RCC 7860 (cell line): ENCODE measurements at places on chromosomes 3 and 15.

DNA sequence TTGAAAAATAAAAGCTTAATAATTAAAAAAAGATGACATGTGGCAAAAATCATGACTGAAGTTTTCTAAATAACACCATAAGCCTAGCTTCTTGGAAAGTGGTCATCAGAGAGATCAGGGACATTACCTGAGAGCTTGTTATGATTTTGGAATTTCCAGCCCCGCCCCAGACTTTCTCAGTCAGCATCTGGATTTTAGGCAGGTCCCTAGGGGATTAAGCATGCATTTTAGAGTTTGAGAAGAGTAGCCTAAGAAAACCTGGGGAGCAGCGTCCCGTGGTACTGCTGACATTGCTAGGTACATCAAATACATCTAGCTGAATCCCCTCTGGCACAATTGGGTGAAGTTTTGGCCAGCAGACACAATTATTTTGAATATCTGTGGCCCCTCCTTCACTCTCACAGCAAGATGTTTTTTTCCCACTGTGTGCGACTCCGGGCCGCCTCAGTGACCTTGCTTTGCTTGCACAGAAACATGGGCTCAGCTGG, 58.7 kb upstream of the MEF2A start:
- no peak for DNase-seq

GRCh38 chr15:27864086-27864485, 235.0 kb downstream of the OCA2 start:
- DNase-seq: no peak

DNA sequence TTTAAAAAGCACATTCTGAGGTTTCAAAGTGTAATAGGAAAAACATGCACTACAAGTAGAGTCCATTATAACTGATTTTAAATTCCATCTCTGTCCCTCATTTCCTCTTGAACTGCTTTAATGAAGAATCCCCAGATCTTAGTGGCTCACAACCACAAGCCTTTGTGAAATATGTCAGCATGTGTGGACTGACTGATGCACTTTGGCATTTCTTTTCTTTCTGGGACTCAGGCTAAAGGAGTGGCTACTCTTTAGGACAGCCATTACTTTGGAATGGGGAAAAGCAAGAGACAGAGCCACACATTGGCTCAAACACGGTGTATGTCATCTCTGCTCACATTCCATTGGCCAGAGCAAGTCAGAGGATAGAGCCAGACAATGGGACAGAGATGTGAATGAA, 139.6 kb downstream of the GRM7 start:
- no peak for DNase-seq

- DNase-seq: no peak
Measured at GRCh38 chr3:31227131-31227562, 305.6 kb upstream of the STT3B start.

DNA sequence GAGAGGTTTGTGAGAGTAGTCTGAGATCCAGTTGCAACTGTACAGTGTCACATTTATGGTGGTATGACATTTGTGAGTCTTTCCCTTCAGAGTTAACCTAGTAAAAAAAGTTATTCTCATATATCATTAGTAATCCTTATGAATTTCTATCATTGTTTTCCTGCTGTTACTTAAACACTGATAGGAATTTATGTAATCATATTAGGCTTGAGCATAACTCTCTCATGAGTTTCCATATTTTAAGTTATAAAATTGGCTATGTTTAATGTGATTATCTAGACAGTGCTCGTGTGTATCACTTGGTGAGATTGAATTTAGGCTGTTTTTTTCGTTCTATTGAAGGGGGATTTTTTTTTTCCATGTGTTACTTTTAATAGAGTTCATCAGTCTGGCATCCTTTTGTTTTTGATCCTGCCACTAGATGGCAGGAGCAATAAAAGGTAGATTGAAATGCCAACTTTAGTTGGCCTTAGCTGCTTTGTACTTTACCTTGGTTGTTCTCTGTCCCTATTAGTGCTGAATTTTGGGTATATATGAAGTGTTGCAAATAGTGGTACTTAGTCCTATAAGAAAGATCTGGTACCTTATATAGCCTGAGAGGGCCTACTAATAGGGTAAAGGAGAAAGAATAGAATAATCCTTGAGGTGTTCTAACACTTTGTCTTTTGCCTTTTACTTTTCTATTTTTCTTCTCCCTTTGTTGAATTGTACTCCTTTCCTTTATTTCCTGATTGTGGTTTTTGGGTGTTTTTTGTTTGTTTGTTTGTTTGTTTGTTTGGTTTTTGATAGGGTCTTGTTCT, 17.9 kb downstream of the STT3B start:
- DNase-seq: no peak

DNA sequence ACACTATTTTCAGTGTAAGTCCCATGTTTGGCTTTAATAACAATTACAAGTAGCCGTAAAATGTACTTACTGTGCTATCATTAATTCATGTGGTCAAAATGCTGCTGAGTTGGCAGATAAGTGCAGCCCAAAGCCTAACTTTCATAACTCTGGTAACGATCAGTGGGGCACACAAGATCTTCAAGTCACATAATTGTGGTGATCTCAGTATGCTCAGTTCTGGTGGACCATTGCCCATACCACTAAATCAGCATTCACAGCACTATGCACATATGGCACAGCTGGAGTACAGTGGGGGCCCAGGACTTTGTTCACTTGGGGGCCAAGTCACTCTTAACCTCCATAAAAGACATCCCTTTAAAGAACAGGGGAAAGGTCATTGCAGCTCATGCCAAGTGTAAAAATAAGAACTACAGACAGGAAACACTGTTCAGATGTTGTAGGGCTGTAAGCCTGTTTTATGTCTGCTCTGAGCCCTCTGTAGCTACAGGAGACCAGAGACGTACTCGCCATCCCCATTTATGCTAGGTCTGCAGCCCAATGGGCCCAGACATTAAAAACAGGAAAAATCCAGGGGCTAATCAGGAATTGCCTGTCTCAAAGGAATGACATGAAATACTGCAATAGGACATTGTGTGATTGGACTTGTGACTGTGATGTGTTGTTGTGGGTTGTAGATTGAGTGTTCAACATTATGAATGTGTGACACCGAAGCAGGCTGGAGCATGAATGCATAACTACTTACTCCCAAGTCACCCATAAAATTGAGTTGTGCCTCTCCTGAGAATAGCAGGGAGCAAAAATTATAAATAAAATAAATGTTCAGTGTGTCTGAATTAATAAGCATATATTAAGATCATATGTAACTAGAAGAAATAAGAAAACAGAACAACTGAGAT, 282.5 kb upstream of the EPHA3 start:
- no peak for DNase-seq

- no peak for DNase-seq
Measured at GRCh38 chr3:150147776-150148175, 177.1 kb upstream of the PFN2 start.
